GM04504 (cell line): ENCODE measurements at places on chromosomes 5 and 9.

- no peak for DNase-seq
Measured at GRCh38 chr9:134314039-134314949, 12.0 kb upstream of the RXRA start.

DNA sequence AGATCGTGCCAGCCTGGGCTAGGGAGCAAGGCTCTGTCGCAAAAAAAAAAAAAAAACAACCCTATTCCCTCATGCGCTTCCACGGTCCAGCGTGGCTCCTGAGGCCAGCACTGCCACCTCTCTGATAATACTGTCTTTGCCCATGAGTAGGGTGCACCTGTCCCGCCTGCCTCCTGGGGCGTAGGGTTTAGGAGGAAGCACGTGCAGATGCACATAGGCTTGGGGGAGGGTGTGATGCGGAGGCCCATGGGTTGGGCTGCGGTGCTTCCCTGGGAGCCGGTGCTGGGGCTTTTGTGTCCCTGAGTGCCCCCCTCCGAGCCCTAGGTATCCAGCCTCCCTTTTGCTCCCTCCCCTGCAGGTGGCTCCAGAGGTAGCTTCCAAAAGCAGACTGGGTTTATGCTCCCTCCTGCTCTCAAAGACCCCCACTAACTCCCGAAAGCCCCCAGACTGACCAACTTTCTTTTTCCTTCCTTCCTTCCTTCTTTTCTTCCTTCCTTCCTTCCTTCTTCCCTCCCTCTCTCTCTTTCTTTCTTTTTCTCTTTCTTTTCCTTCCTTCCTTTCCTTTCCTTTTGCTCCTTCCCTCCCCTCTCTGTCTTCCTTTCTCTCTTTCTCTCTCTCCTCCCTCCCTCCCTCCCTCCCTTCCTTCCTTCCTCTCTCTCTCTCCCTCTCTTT, 12.8 kb downstream of the FGFR4 start:
- DNase-seq, result no peak

GRCh38 chr5:41526699-41527098, 16.3 kb upstream of the PLCXD3 start:
- no peak for DNase-seq

- DNase-seq, result no peak
Measured at GRCh38 chr5:116038817-116039216, 6.5 kb downstream of the ARL14EPL start.

DNA sequence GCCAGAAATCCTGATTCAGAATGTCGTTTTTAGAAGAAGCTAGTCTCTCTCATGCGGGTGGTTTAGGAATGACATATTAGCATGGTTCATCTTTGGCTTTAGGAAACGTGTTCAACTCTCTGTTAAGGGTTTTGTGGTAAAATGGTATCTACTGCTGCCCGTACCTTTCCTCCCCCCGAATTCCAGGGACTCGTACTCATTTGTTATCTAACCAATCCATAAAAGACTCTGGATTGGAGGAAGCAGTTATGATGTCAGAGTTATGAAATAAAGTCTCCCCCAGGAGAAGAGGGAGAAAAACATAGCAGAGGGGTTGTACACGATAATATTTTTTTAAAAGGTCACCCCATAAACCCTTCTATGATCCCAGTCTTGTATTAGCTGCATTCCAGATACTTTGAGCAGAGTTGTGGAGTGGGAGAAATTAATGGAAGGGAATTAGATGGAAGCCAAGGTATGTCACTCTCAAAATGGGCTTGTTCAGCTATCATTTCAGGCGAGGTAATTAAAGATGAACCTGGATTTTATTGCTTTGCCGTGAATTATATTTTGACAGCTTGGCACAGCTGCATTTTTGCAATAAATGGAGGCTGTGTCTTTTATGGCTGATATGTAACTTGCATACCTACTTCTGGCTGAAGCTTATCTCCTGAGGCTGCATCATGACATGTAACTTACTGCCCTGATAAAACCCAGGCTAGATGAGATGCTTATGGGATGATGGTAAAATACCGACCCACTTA, 31.3 kb downstream of the RAI14 start:
- no peak for DNase-seq

GRCh38 chr9:129109537-129109903, 1.1 kb downstream of the CRAT start:
- DNase-seq, result no peak

DNA sequence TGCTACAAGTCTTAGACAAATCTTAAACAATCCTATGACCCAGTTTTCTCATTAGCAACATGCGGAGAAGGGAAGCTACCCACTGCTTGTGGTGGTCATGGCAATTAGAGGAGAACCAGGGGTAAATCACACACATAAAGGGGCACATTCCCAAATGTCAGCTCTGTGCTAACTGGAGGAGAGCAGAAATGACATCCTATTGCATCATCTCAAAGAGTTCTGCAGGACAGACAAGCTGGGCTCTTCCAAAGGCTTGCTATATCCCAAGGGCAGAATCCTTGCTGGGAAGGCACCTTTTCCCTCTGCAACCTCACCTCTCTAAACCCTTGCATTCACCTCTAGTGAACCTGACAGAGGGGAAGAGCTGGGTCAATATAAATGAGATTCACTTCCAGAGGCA, 17.0 kb upstream of the WWC1 start:
- DNase-seq, result no peak

- DNase-seq, result no peak
Measured at GRCh38 chr5:50768634-50769033, 102.2 kb downstream of the PARP8 start.

DNA sequence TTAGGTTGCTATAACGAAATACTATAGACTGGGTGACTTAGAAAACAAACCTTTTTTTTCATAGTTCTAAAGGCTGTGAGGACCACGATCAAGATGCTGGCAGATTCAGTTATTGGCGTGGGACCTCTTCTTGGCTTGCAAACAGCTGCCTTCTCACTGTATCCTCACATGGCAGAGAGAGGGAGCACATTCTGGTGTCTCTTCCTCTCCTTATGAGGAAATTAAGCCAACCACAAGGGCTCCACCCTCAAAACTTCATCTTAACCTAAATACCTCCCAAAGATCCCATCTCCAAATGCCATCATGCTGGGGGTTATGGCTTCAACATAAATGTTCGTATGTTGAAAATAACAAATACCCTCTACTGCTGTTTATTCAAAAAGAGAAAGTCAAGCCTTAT, 197.1 kb downstream of the CEMIP2 start:
- no peak for DNase-seq

DNA sequence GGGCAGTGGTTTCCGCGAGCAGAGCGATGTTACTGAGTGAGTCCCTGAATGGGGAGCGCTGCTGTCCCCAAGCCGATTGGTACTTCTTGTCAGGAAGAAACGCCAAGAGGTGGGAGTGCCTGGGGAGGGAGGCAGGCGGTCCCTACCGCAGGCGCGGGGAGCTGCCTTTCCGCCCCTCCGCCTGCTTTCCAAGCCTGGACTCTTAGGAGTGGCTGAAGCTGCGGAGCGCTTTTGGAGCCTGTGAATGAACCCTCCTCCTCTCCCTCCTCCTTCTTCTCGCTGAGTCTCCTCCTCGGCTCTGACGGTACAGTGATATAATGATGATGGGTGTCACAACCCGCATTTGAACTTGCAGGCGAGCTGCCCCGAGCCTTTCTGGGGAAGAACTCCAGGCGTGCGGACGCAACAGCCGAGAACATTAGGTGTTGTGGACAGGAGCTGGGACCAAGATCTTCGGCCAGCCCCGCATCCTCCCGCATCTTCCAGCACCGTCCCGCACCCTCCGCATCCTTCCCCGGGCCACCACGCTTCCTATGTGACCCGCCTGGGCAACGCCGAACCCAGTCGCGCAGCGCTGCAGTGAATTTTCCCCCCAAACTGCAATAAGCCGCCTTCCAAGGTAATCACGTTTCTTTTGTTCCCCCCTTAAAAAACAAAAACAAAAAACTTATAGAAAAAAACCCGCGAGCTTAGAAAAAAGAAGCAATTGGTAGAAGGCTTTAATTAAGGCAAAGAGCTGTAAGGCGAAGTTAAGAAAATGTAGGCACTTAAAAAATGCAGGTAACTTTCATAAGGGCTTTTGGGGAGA, at the start of gene VCAN:
Gene VCAN, plus strand, starts transcription at position 340 of the 808 bp plus-strand sequence. CDS start 11,775 bp downstream, outside the sequence.
- DNase-seq, result peak; percentile 62

GRCh38 chr9:34252670-34253459, 74.0 kb downstream of the UBAP1 start:
- peak; percentile 20 for DNase-seq

DNA sequence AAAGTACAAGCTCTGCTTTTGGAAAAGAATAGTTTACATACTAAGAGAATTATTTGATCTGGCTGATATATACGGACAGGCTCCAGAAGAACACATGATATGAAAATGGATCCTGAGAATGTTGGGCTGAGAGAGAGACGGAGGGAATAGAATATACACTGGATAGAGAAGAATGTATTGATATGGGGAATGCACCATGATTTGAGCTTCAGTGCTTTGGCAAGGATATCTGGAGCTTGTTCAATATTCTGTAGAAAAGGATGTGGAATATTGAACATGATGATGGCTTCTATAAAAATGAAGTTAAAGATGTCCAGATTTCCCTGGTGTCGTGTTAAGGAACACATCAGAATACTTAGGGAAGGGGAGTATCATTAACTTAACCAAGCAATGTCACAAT, 280.5 kb upstream of the VLDLR start:
- DNase-seq, result no peak

GRCh38 chr5:57662991-57663390, 180.4 kb upstream of the ACTBL2 start:
- no peak for DNase-seq

GRCh38 chr5:87300744-87301143, 33.1 kb downstream of the RASA1 start:
- peak; percentile 79 for DNase-seq

DNA sequence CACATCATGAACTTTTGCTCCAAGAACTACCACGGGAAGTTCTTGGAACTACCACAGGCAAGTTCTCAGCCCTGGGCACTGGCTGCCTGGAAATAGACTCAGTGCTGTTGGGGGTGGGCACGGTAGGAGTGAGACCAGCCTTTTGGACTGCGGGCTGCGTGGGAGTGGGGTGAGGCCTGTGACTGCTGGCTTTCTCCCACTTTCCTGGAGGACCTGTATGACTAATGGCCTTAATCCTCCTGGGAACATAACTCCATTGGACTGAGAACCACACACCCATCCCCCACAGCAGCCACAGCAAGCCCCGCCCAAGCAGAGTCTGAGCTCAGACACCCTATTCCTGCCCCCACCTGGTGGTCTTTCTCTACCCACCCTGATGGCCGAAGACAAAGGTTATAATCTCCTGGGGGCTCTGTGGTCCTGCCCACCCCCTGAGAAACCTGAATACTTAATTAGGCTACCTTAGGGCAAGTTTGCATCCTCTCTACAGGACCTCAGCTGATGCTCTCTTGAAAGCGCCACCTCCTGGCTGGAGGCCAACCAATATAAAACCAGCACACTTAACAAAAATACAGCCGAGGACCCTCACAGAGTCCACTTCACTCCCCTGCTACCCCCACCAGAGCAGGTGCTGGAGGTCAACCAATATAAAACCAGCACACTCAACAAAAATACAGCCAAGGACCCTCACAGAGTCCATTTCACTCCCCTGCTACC, 112.6 kb downstream of the CACNA1B start:
- DNase-seq, result no peak

- DNase-seq, result no peak
Measured at GRCh38 chr9:91898451-91899218, 51.4 kb downstream of the ROR2 start.

- DNase-seq, result no peak
Measured at GRCh38 chr5:75659791-75660450, 48.7 kb downstream of the ANKDD1B start.

GRCh38 chr9:136026266-136026942, 65.2 kb upstream of the UBAC1 start:
- no peak for DNase-seq

DNA sequence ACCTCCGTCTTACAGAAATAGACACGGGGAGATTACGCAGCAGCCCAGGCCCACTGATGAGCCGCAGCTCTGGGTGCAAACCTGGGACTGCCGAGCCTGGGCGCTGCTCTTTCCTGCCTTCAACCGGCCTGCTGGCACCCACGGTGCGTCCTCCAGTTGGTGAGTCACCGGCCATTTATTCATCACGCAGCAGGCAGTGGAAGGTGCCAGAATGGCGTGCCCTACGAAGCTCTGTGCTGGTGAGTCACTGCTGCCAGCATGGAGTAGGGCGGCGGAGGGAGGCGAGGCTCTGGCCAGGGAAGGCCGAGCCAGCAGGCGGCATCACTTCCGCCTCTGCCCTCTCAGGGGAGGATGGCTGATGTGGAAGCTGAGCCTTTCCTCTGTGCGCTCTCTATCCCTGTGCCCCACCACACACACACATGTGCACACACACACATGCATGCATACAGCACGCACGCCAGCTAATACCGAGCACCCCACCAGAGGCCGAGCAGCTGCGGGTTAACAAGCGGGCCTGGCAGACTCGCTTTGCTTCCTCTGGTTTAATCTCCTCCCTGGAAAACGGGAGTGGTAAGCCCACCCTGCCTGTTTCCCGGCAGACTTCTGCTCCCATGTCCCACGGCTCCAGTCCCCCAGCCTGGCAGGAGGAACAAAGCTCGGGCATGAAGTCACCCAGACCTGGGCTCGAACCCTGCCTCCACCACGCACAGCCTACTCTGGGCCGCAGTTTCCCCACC, 39.2 kb downstream of the OLFM1 start:
- DNase-seq, result no peak

- DNase-seq, result no peak
Measured at GRCh38 chr9:4923580-4924544, 61.2 kb upstream of the JAK2 start.

DNA sequence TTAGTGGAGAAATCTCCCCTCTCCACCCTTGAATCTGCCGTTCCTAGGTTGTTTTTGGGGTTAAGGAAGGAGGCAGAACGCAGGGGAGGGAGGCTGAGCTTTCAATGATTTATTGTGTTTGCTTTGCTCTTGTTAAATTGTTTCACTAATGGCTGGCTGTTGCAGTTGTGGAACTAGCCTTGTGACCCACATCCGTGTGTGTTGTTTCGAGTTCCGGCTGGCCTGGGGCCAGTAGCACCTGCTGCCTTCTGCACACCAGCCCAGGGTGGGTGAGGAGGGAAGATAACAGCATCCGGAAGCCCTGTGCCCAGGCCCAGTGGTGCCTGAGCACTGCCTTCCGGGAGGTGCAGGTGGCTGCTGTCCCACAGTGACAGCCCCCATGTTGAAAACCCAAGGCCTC, 3.6 kb downstream of the ERGIC1 start:
- DNase-seq, result no peak

GRCh38 chr9:88741335-88741734, 206.4 kb downstream of the NXNL2 start:
- DNase-seq, result no peak

DNA sequence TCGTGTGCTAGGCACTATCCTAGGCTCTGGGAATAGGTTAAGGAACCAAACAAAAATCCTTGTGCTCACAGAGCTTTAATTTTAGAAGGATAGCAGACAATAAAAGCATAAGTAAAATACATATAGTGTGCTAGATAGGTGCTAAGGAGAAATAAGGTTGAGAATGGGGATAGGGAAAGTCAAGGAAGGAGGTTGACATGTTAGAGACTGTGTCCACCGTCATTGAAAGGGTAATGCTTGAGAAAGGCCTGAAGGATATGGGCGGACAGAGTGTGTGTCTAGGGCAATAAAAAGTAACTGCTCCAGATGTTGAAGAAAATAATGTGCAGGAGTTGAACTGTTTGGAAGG, 482 bp upstream of the TDRD7 start:
- DNase-seq, result no peak

- DNase-seq, result no peak
Measured at GRCh38 chr9:92807031-92807756, 42.6 kb upstream of the BICD2 start.

- no peak for DNase-seq
Measured at GRCh38 chr5:142671801-142672200, 14.1 kb downstream of the FGF1 start.

GRCh38 chr5:135194573-135195269, 160.7 kb upstream of the PITX1 start:
- DNase-seq, result peak; percentile 27
